ENCODE measurements at places on chromosomes 4 and X. TPM values are rescaled to one million over a fixed set of nuclear protein-coding genes. Genes with fewer than 3 reads are reported as not detected.

DNA sequence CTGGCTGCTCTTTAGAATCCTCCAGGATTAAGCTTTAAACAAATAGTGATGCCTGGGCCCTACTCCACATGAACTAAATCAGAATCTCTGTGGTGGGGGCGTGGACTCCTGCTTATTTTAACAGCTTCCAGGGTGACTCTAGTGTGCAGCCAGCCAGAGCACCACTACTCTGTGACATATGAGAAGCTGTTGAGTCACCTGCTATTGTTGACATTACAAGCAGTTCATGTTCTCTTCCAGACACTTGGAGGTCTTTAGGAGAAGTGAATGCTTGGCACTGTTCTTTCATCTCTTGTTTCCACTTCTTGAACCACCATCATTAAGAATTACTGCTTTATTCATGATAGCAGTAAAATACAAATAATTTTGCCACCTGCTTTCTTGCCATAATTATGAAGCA is 426 bp upstream of the C4orf51 start:
- peak; percentile 74 for DNase-seq

GRCh38 chr4:146333895-146334262 is 119.5 kb downstream of the REELD1 start:
- no peak for DNase-seq

- DNase-seq = no peak
Measured at GRCh38 chr4:44842531-44842930, 116.2 kb upstream of the GNPDA2 start.

DNA sequence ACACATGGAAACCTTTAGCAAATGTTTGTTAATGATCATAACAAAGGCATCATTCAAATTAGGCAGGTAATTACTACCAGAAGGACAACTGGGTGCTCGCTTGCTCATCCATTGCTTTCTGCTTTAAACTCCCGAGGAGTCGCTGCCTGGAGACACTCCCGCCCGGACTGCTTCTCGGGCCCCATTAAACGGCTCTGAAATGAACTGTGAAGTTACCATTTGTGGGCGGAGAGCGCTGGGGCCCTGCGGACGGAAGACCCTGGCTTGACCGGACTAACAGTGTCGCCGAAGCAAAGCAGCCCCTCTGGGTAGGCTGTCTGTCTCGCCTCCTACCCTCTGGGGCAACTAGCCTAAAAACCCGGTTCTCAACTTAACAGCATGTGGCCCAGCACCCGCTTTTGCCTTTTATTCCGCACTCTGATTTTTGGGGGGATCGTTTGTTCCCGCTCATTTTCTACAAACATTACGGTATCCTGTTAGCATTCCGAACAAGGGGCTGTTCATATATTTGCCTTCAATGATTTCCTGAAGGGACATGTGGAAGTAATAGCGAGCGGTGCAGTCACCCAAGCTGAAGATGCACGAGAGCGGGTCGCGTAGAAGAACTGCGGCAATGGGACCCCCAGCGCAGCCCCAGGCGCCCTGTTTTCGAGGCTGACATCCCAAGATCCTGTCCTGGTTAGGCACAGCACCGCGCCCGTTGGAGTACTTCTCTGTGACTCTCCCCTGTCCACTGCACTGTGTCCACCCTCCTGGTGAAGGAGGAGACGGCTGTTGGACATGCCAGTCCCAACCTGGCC is 1.6 kb upstream of the PDGFRA start:
- DNase-seq = peak; percentile 62

ANOS1 gene
- 1.2 TPM for total RNA-seq

SULT1E1 gene
- total RNA-seq = not detected

Measured in A172 (cell line).